CD4-positive, alpha-beta T cell treated with Interleukin-21 for 1 hour (primary cell): ENCODE measurements at places on chromosomes 2 and 18.

GRCh38 chr2:151919786-151920185 lies 91.6 kb upstream of the ARL5A start:
- DNase-seq: no peak

- DNase-seq: no peak
These were observed 2.2 kb upstream of the IL1R1 start for GRCh38 chr2:102140377-102140776.

- DNase-seq: no peak
These were observed 33.6 kb upstream of the ACAA2 start for GRCh38 chr18:49846718-49847470.

DNA sequence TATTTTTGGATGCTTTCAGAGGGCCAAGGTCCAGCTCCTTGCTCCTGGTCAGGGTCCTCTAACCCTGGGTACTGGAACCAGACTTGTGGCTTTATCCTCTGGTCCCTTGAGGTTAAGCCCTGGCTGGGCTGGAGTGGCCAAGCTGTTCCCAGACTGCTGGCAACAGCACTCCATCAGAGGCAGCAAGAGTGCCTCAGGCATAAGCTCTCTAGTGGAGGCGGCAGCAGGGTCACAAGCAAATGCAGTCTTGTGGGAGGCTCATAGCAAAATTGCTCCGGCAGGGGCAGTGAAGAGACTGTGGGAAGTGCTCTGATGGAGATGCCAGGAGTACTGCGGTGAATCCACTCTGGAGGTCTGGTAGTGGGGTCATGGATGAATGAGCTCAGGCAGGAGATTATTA lies 128.9 kb upstream of the OTOS start:
- DNase-seq: no peak

GRCh38 chr2:15048000-15048399 lies 415.5 kb downstream of the LRATD1 start:
- no peak for DNase-seq

DNA sequence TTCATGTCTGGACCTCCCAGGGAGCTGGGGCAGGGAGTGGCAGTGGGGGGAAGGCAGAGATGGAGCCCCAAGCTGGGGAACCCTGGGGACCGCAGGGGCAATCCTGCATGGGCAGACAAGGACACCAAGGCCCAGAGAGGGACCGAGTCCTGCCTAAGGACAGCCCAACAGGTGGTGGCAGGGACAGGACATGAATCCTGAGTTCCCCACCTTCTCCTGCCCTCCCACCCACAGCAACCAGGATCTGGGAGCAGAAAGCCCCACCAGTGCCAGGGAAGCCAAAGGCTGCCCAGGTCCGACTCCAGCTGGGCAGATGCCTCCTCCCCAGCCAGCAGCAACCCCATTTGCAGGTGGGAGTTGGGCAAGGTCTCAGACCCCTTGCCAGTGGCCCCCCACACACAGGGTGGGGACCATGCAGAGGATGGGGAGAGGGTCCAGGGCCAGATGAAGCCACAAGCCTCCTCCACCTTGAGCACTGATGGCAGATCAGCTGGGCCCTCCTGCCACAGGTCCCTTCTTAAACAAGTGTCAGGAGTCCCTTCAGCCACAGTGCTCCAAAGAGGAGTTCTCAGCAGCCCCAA lies 6.3 kb downstream of the ADRA2B start:
- no peak for DNase-seq
